ENCODE measurements at places on chromosomes 7 and 10. TPM values are rescaled to one million over a fixed set of nuclear protein-coding genes. Genes with fewer than 3 reads are reported as not detected.

The PHF14 gene
- 23.1 TPM for total RNA-seq

The HTR5A gene
- not detected for total RNA-seq

The CPXM2 gene
- not detected for total RNA-seq

The AGAP4 gene
- 23.9 TPM for total RNA-seq

The MBL2 gene
- not detected for total RNA-seq

The FAM237B gene
- total RNA-seq: not detected

The AGBL3 gene
- total RNA-seq: 2.2 TPM

GRCh38 chr7:31036924-31037323, 15.2 kb upstream of the ADCYAP1R1 start:
- DNase-seq: no peak
- H3K36me3 ChIP-seq: no peaks in the 10 kb centered on the region
- no peak overlapping the region for H3K4me3 ChIP-seq
- no peak overlapping the region for H3K27ac ChIP-seq

DNA sequence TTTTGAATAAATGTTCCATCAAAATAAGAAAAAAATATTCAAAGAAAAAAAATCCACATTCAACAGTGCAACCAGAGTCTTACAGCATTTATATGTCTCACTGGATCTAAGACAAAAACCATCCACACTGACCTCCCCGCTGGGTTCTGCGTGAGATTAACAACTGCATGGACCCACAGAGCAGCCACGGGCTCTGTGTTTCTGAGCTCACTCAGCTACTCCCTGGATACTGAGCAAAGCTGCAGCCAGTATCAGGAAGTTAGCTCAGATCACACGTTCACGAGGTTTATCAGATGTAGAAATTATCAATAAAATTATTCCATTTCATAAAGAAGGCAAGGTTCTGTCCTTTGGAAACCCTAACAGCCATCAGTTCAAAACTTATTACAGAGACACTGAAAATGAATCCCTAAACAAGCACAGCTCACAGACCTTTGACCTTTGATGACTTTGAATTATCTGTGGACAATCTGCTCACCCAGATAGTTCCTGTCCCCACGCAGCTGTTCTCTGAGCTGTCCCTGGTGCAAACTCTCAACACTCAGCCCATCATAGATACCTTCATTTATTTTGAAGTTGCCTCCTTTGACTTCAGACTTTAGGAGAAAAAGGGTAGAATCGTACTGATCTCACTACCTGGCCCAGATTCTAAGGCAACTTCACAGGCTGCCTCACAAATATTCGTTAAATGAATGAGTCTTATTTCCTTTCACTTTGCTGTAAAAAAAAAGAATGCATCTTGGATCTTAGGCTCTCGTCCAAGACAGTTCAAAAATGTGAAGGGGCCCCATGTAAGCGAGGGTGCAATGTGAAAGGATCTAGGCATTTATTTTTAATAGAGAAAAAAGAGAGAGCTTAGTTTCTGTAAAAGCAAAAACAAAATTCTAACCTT, 67.7 kb upstream of the SVIL start:
- H3K36me3 ChIP-seq: no peaks in the 10 kb centered on the region
- peak overlapping the region; percentile 19 for H3K4me3 ChIP-seq
- peaks cover 26% of the 10 kb centered on the region for H3K4me1 ChIP-seq

DNA sequence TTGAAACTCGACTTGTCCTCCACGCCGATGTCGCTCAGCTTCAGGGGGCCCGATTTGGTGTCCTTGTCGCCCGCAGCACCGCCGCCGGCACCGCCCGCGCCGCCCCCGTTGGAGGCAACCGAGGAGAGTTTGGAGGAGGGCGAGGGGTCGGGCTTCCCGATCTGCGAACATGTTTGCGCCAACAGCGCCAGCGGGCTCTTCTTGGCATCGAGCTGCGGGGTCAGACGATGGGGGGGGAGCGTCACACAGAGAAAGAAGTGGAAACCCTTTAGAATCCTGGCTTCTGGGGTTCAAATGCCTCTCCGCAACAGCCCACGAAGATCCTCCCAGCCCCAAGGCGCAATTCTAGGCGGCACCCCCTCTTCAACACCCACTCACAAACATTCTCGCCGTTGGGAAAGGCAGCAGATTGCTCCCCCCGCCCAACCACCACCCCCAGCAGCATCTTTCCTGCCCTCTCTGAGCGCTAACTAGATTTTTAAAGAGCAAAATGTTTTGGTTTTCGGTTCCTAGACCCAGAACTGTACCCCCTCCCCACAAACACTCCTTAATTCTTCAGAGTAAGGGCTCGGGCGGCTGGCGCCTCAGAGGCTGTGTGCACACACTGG, 1.3 kb downstream of the ZNF503 start:
- no peak overlapping the region for H3K27ac ChIP-seq
- H3K27me3 ChIP-seq: peaks cover 89% of the 10 kb centered on the region
- H3K36me3 ChIP-seq: no peaks in the 10 kb centered on the region
- DNase-seq: no peak
- peak overlapping the region; percentile 55 for H3K4me3 ChIP-seq

DNA sequence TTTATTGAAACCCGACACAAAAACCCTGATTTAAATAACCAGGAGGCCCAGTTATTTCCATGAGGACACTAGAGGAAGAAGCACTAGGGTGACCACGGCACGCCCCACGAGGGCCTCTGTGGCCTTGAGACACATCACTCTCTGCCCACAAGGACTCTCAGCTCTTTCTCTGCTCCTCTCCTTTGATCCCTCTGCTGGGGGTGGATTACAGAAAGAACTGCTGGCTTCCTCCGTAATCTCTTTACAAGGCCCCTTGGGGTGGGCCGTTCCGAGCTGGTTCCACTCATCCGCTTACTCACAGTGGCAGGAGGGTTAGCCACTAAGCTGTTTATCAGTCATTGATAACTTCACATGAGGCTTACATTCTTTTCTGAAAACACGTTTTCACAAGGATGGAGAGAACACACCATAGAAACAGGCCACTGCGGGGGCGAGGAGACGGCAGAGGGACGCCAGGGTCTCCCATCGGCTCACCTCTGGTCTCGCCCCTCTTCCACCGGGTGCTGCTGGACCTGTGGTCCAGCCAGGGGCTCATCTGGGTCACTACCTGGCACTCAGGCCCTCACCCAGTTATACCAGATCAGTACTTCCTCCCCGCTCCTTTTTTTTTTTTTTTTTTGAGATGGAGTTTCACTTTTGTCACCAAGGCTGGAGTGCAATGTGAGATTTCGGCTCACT, 17.6 kb upstream of the PFKFB3 start:
- DNase-seq: no peak
- no peaks in the 10 kb centered on the region for H3K27me3 ChIP-seq
- no peaks in the 10 kb centered on the region for H3K36me3 ChIP-seq
- no peak overlapping the region for H3K4me3 ChIP-seq
- H3K4me1 ChIP-seq: peaks cover 36% of the 10 kb centered on the region

- H3K4me1 ChIP-seq: peaks cover 17% of the 10 kb centered on the region
- no peak overlapping the region for H3K27ac ChIP-seq
- no peaks in the 10 kb centered on the region for H3K27me3 ChIP-seq
- peaks cover 23% of the 10 kb centered on the region for H3K36me3 ChIP-seq
- no peak overlapping the region for H3K4me3 ChIP-seq
- no peak for DNase-seq
Observed at GRCh38 chr10:131964298-131964697, 17.4 kb downstream of the BNIP3 start.

DNA sequence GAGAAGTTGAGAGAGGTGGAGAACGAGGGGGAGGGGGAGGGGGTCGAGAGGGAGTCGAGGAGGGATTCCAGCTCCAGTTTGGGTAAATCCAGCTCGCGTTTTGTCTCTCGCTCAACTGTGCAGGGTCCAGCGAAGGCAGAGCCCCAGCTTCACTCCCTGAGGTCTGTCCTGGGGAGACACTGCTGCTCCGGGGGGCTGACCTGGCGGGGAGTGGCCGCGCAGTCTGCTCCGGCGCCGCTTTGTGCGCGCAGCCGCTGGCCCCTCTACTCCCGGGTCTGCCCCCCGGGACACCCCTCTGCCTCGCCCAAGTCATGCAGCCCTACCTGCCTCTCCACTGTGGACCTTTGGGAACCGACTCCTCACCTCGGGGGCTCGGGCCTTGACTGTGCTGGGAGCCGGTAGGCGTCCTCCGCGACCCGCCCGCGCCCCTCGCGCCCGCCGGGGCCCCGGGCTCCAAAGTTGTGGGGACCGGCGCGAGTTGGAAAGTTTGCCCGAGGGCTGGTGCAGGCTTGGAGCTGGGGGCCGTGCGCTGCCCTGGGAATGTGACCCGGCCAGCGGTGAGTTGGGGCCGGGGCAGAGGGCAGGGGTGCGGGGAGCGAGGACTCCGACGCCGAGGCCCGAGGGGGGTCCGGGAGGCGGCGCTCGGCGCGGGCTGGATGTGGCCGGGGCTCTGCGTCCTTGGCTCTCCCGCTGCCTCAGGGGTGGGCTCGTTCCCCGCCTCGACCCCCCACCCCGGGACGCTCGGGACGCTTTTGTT, at the start of gene TET1:
Gene TET1 (plus strand): TSS at position 152 of the 757 bp plus-strand sequence. CDS start 12,002 bp downstream, outside the sequence.
- H3K27ac ChIP-seq: no peak within 1 kb of the TSS
- DNase-seq: no peak
- peaks cover 25% of the 10 kb centered on the region for H3K4me1 ChIP-seq
- no peaks in the 10 kb centered on the region for H3K36me3 ChIP-seq
- peak within 1 kb of the TSS; percentile 41 for H3K4me3 ChIP-seq

GRCh38 chr7:55018361-55019190, at the start of gene EGFR:
Gene EGFR (plus strand): TSS chr7:55019017. CDS start chr7:55019278, 261 bp downstream.
- H3K27ac ChIP-seq: no peak within 1 kb of the TSS
- peaks cover 30% of the 10 kb centered on the region for H3K27me3 ChIP-seq
- no peak within 1 kb of the TSS for H3K4me3 ChIP-seq
- peaks cover 6% of the 10 kb centered on the region for H3K4me1 ChIP-seq
- DNase-seq: no peak
- H3K36me3 ChIP-seq: no peaks in the 10 kb centered on the region

DNA sequence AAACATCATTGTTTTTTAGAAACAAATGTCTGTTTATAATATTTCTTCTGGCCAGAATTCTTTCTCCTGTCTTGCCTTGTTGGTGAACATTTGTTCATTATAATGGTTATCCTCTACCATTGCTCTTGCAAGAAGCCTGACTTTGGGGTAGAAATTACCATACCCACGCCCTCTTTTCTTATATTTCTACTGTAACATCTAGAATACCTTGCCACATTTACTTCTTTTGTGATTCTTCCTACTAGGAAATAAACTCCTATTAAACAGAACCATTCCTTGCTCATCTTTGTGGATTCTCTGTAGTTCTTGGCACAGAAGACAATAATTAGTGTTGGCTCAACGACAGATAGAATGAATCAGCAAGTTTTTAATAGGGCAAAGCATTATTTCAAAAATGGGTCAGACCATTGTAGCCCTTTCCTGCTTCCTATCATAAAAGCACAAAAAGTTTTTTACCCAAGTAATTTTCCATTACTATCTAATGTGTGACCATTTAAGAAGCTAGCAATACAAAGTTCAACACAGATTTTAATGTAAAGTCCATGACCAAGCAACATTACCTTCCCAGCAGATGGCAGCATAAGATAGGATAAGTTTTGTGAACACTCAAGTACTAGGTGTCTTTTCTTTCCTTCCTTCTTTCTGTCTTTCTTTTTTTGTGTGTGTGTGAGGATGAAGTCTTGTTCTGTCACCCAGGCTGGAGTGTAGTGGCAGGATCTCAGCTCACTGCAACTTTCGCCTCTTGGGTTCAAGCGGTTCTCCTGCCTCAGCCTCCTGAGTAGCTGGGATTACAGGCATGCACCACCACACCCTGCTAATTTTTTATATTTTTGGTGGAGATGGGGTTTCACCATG, 270.4 kb downstream of the HGF start:
- no peak for DNase-seq
- no peak overlapping the region for H3K27ac ChIP-seq
- no peaks in the 10 kb centered on the region for H3K27me3 ChIP-seq

DNA sequence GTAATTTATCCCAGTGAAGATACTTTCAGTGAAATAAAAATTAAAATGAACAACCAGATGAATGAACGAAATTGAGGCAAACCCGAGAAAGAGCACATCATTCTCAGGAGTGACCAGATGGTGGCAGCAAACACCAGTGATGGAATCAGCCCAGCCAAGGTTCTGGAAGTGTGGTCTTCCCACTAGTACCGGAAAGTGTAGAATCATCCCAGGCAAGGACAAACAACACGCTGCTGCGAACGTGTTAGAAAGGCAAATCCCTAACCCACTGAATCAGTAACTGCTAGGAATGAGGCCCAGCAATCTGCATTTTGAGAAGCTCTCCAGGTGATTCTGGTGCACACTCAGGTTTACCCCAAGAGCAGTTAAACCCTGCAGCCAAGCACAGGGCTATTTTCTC, 15.5 kb upstream of the SLC18A3 start:
- DNase-seq: peak; percentile 40
- no peak overlapping the region for H3K4me3 ChIP-seq
- H3K36me3 ChIP-seq: no peaks in the 10 kb centered on the region
- H3K27me3 ChIP-seq: peaks cover 6% of the 10 kb centered on the region

GRCh38 chr7:107588529-107589130, 8.6 kb downstream of the BCAP29 start:
- no peak overlapping the region for H3K27ac ChIP-seq
- H3K4me1 ChIP-seq: no peaks in the 10 kb centered on the region
- H3K4me3 ChIP-seq: no peak overlapping the region
- no peaks in the 10 kb centered on the region for H3K36me3 ChIP-seq
- H3K27me3 ChIP-seq: no peaks in the 10 kb centered on the region

DNA sequence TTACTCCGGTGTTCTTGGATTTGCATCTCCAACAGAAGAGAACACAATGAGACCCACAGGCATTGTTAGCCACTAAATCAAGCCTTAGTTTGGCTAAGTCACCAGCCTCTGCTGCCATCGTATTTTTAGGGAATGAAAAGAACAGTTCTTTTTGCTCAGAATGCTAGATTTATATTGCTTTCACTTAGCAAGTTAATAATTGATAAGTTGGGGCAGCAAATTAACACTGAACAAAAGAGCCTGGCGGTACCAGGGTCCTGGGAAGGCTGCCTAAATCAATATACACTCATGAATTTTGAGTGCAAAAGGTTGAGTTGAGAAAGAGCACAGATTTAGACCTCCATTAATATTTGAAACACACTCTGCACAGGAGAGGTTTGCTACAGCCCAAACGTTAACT, 767.7 kb downstream of the TYW1 start:
- no peak for DNase-seq
- no peaks in the 10 kb centered on the region for H3K27me3 ChIP-seq
- no peak overlapping the region for H3K4me3 ChIP-seq
- H3K27ac ChIP-seq: no peak overlapping the region
- no peaks in the 10 kb centered on the region for H3K4me1 ChIP-seq

DNA sequence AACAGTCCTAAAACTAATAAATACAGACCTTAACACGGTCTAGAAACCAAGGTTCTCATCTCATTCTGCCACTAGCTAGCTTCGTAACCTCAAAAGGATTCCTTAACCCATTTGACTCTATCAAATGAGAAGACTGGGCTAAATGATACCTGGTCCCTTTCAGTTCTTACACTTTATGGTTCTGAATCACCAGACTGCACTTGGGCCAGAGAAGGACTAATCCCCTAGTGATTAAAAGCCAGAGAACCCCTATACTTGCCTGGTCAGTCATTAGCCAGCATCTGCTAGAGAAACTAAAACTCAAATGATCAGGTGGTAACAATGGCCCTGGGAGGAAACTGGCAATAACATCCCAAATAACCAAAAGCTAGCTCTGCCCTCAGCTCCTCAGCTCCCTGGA, 16.8 kb downstream of the TMEM243 start:
- peaks cover 32% of the 10 kb centered on the region for H3K36me3 ChIP-seq
- no peak for DNase-seq
- no peak overlapping the region for H3K27ac ChIP-seq
- H3K27me3 ChIP-seq: no peaks in the 10 kb centered on the region
- no peak overlapping the region for H3K4me3 ChIP-seq

- H3K27ac ChIP-seq: no peak overlapping the region
- no peak overlapping the region for H3K4me3 ChIP-seq
- H3K36me3 ChIP-seq: no peaks in the 10 kb centered on the region
Observed at GRCh38 chr10:121288011-121288410, 310.2 kb downstream of the FGFR2 start.

Measured in CD4-positive, alpha-beta T cell (primary cell).